Activated T-helper 9 cell treated with anti-CD3 and anti-CD28 coated beads, Interleukin-2, amount 50 U/mL, for 16 hours (primary cell): ENCODE measurements at places on chromosomes 3 and 15.
A peak's percentile ranks its signal among the peaks of the same experiment; 100 is the strongest.

GRCh38 chr3:35224565-35225295 is 414.6 kb upstream of the ARPP21 start:
- DNase-seq = no peak

DNA sequence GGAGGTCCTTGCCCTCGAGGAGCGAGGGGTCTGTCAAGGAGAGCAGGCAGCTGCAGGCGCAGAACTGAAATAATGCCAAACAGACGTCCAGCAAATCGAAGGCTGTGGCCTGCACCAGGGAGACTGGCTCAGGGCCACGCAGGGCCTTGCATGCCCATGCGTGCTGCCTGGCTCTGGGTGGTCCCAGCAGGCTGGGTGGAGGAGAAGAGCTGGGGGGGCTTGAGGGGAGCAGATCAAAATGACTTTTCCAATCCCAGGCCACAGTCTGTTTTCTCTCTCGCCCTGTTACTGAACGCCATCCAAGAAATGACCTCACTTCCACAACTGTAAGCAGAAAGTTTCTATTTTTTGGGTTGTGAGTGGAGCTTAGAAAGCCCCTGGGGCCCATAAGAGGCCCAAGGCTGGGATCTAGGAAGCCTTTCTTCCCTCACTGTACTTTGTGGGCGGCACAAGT is 96.9 kb upstream of the RPL32 start:
- no peak for DNase-seq

DNA sequence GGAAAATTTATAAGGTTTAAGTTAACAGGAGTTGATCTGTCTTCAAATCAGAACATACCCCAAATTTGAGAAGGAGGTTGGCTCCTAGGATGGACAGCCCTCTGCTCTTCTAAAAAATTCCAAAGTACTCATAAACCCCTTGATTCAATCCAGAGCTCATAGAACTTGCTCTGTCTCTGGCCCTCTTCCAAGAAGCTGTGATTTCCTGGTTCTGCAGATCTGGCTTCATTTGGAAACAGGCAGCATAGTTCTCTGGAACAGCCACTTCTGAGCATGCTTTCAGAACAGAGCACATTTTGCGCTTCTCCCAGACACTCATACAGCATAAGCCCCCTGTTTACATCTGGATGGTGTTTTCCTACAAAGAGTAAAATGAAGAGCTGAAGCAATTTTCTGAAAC is 96.7 kb downstream of the KBTBD8 start:
- DNase-seq = no peak

GRCh38 chr3:31925271-31925630 is 55.8 kb downstream of the OSBPL10 start:
- no peak for DNase-seq

DNA sequence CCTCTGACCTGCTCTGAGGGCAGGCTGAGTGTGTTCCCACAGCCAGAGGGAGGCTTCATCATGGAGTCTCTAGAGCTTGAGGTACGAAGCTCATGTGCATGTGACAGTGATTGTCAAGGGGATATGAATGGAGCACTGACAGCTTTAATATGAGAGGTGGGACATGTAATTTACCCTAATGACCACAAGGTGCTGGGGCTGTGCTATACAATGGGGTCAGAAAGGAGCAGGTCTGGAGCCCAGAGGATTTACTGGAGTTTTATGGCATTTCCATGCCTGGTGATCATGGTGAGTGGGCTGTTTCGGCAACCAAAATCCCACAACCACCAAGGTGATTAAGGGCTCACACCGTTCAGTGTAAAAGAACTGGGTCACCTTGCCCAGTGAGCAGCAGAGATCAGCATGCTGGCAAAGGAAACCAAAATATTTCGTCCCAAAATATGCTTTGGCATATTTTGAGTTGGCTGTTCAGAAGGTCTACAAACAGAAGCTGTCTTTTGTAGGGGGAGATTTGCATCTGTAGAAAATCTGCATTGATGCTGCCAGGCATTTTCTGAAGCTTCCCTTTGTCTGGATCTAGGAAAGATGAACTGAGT is 40.1 kb upstream of the RASGRF1 start:
- DNase-seq = no peak

DNA sequence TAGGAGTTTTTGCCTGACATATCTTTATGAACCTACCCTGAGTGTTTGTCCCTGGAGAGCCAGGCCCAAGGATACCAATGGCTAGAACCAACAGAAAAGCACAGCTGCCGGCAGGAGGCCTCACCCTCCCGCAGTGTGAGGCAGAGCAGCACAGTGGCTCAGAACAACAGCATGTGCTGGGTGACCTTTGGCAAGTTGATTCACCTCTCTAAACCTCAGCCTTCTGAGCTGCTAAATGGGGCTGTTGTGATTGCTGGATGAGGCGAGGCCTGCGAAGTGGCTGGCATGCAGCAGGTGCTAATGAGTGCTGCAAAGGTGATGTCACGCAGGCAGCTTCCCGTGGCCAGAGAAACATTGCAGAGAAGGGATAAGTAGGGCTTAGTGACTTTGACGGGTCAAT is 23.3 kb downstream of the IDH2 start:
- DNase-seq = no peak

DNA sequence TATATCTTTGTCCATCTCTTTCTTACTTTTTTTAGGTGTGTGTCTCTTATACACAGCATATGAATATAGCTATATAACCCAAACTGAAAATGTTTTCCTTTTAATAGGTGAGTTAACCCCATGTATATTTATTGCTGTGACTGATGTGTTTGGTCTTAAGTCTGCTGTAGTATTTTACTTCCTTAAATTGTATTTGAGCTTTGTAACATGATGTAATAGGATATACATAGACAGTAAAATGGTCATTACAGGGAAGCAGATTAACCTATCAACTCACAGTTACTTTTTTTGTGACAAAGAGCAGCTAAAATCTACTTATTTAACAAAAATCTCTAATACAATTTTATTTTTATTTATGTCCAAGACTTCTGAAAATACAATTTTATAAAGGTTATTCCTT is 51.8 kb upstream of the CDAN1 start:
- no peak for DNase-seq

DNA sequence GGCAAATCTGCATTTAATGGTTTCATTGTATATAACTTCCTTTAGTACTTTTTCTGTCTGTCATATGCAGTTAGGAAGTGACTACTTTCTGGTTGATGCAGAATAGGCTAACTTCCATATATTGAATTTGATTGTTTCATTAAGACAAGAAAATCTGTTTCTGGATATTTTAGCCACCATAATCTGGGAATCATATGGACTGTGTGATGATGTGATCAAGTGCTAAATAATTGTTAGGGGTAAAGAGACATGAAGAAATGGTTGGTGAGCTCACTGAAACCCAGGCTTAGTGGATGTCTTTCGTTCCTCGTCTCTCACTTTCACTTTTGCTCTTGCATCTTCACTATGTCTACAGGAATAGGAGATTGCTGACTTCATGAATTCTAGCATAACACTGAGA is 3.5 kb upstream of the MNS1 start:
- DNase-seq = no peak

- DNase-seq = no peak
Observed at GRCh38 chr15:70093070-70093469, 4.6 kb downstream of the TLE3 start.

DNA sequence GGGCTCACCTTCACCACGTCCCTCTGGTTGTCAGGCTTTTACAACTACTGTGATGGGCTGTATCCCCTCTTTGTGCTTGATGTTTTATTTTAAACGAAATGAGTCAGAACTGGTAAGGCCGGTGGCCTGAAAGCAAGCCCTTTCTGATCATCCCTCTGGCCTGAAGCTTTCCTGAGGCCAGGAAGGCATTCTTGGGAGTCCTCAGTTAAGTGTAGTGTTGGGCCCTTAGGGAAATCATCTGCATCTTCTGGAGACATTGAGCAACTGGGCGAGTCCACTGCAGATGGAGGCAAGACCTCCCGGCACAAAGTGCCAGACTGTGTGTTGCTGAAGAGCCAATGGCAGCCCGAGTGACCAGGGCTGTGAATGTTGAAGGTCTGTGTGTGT is 33.0 kb upstream of the AMOTL2 start:
- no peak for DNase-seq

DNA sequence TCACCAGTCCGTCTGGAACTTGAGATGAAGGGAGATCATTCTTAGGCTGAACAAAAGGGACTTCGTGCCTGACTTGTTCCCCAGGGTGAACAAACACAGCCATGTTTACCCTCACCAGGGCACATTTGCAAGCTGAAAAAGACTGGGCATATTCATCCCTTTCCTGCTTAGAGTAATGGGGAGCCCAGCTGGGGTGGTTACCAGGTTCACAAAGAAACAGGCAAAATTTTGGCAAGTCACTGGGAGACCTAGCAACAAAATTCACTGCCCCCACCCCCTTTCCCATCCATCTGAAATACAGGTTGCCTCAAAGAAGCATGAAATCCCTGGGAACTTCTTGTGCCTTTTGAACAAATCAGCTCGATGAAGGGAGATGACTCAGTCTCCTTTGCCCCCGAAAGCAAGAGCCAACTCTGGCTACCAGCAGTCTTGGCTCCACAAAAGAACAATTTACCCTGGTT is 775.0 kb downstream of the SQOR start:
- no peak for DNase-seq

- no peak for DNase-seq
Observed at GRCh38 chr15:100944244-100944895, 25.2 kb downstream of the LRRK1 start.

GRCh38 chr3:33749546-33750210 is 31.6 kb upstream of the CLASP2 start:
- no peak for DNase-seq

- no peak for DNase-seq
Observed at GRCh38 chr3:166462891-166463470, 625.8 kb upstream of the BCHE start.

GRCh38 chr3:10359761-10360161 is 38.8 kb upstream of the SEC13 start:
- DNase-seq = no peak

DNA sequence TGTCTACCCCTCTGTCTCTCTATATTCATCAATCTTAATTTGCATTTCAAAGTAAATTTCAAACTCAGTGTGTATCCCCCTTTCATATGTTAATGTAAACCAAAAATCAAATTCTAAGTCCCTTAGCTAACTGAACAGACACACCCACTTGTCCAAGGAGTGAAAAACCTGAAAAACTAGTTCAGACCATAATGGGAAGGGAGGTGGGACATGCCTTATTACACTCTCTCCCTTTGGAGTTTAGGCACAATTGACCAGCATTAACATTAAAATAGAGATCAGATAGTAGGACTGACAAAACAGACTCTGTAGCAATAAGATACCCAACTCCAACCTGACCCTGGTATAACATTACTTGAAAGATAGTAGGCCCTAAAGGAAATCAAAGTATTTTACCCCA is 247.7 kb upstream of the GADL1 start:
- DNase-seq = no peak

GRCh38 chr15:51185213-51186159 is 90.8 kb upstream of the TNFAIP8L3 start:
- DNase-seq = no peak

DNA sequence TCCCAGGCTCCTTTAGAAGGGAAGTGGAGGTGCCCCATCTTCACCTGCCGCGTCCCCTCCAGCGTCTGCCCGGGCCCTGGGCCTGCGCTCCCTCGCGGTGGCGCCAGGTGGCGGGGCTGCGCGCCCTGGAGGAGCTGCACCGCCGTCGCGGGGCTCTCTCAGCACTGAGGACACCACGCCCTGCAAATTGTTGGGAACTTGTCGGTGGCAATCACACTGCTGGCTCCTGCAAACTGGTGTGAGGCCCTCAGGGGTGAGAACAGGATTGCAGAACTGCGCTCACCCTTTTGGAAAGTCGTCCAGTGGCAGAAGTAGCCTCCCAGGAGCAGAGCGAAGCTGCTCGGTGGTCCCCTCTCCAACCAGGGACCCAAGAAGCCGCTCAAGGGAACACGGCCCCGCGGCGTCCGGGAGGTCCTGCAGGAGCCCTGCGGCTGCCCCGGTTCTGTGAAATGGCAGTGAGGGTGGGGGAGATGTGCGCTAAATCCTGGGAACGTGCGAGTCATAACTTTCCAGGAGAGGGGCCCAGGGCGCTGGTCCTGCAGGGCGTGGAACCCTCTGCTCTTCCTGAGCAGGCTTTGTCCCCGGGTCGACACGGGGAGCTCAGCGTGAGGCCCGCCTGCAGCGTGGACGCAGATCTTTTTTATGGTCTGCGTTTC is 995 bp upstream of the LRRK1 start:
- peak; percentile 37 for DNase-seq

DNA sequence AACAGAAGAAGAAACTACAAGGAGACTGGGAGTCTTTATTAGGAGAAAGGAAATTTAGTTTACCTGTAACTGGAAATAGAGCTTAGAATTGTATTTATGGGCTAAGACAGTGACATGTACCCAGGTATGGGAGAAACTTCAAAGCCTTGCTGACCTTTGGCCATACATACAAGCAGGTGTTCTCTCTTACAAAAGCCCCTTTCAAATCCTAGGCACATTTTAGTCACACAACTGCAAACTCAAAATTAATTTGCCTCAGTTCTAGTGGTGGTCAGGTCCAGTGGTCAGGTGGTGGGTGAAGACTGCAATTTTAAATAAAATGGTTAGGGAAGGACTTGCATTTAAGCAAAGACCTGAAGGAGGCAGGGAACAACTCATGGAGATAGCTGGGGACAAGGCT is 30.4 kb downstream of the GATM start:
- no peak for DNase-seq

- DNase-seq = no peak
Observed at GRCh38 chr3:52306978-52307377, 9.1 kb upstream of the DNAH1 start.

DNA sequence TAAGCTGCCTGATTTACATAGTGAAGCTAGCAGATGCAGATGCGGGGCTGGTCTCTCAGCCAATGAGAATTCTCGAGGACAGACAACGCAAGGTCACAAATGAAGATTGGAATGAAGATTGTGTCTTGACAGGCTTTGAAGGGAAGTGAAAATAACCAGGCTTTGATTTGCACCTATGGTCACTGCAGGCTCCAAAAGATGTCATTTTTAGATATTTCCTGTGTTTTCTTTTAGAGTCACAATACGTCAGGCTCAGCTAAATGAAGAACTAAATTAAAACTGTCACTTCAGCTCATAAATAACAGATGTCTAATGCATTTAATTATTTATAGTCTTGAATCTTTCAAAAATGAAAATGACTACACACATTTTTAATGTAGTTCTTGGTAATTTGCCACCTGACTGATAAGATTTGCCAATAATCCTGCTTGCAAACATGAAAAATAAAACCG is 99.5 kb downstream of the SQOR start:
- DNase-seq = no peak

DNA sequence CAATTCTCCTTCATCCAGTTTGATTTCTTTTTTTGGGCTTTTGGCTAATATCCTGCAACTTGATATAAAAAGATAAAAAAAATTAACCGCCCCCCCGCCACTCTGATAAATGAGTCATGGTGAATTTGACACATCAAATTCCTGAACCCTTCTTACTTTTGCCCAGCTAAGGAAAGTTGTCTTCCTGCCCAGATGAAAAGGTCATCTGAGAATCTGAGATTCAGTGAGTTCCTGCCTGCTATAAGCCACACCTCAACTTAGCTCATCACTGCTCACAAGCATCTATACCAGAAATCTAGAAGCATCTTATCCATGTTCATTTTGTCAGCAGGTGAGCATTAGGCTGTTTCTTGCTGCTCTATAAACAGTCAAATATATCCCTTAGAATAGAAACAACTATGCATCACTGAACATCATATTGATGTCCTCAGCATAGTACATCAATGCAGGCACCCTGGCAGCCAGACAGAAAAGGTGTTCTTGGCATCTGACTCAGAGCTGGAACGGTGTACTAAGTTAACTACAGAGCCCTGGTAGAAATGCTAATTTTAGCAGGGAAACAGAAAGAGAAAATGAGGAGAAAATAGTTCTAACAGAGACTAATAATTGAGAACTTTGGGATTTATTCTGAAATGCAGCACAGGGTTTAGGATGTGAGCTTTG is 77.1 kb downstream of the SEMA6D start:
- no peak for DNase-seq
